NCI-H446 treated with DMSO at 0.1 percent for 48 hours (cell line): ENCODE measurements at places on chromosomes 5 and 9.
A peak's percentile ranks its signal among the peaks of the same experiment; 100 is the strongest.

DNA sequence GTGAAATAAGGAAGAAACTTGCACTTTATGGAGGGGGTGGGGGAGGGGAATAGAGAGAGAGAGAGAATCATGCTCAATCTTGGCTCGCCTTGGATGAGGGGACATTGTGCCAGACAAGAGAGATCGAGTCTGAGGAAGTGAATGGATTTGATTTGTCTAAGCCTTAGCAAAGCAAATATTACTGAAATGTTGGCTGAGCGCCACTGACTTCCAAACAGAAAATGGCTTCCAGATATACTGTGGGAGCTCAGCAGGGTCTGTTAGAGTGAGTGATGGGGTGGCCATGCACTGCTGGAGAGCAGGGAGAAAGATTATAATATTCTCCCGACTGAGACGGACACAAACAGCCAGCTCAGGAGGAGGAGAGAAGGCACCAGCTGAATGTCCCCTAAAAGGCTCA lies 34.5 kb downstream of the BRINP1 start:
- peak; percentile 13 for DNase-seq

GRCh38 chr9:69121155-69122081 lies 52.7 kb upstream of the TJP2 start:
- DNase-seq, result no peak

- DNase-seq, result no peak
These were observed 457.2 kb upstream of the ACTBL2 start for GRCh38 chr5:57939771-57940170.

DNA sequence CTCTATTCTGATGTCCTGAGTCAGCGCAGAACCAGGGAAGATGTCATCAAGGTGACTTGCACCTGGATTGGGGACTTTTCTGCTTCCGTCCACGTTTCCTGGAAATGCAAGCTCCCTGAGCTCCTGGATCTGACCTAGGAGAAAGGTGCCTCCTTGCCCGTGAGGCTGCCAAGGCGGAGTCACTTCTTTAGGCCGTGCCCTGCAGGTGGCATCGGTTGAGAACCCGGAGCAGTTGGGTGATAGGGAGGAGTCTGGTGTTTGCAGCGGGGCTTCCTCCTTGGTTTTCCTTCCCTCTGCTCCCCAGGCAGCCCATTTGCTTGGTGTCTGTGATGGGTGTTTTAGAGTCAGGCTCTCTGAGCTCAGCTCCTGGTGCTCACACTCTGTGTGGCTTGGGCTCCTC lies 15.2 kb downstream of the NANS start:
- no peak for DNase-seq

DNA sequence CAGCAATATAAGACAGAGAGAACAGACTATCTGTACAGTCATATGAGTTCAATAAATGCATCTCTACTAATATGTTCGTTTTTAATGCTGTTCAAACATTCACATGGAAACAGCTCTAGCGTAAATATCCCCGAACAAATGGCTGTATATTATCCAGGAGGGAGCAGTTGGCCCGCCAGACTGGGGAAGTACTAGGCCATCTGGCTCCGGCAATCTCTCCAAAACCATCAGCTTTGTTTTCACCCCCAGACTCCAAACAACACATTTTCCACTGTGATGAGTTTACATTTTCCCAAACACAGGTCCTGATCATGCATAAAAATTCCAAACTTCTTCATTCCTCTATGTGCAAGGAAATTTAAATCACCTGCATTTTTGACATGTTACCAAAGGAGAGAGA lies 8.7 kb downstream of the EBF1 start:
- peak; percentile 76 for DNase-seq

DNA sequence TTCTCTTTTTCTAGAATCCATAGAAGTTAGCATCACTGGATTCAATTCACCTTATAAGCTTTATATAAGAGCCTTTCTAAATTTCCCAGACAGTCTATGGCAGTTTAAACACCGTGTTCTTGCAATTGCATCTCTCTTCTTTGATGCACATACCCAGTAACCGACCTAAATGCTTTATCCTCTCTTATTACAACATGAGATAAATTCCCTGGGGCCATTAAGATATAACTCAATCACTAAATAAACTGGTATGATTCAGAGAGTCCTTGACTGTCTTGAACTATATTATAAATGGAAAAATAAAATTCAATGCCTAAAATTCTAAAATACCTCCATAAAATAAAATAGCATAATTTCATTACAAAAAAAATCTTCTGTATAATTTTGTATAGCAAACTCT lies 98.1 kb downstream of the DIRAS2 start:
- DNase-seq, result no peak

GRCh38 chr9:124477211-124477647 lies 27.0 kb downstream of the ADGRD2 start:
- DNase-seq, result no peak

DNA sequence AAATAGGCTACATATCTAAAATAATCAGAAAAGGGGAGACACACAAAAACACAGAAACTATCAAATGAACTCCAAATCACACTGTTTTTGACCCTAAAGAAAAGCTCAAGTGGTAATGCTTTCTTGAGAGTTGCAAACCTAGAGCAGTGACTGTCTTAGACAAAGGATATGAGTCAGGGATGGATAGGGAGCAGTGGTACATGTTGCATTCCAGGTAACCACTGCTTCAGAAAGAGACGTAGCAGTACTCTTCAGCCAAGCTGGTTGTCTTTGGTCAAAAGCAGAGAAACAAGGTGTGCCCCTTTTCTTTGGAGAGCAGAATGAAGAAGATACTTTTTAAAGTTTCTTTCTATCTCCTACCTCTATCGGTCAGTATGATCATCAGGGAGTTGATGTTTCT lies 1003.6 kb downstream of the CDH9 start:
- no peak for DNase-seq
